ENCODE measurements at places on chromosomes 13 and 19.

DNA sequence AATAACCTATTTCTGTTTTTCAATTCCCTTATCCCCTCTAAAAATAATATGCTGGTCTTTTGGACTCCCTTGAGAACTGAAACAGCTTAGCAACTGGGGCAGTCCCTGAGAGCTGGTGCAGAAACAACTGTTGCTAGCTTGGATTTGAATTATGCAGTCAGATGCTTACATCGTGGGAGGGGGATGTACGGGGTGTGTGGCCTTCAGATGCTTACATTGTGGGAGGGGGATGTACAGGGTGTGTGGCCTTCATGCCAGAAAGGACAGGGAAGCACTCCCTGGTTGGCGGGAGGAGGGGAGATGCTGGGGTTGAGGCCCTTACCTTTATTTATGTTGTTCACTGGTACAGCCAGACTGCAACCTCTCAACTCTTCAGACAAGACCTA is 25.6 kb downstream of the LRCH1 start:
- no peak for DNase-seq

DNA sequence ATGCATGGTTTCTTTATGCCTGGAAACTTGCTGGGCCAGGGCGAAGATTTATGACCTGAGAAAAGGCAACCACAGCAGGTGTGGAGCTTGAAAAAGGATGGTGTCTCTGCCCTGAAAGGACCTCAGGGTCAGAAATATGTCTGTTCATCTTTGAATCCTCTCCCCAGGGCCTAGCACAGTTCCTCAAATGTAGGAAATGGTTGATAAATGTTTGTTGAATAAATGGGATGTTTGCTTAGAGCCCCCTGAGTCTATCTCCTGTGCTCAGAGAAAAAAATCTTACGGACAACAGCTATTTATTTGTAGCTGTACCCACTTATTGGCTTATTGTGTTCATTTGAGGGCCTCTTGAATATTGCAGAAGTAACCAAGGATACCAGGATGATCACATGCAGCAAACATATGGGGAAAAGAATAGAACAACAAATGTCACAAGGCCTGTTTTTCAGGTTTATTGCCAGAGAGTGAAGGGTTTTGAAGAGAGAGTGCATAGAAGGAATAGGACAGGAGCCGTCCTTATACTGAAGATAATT is 114.5 kb downstream of the KLF5 start:
- no peak for DNase-seq

DNA sequence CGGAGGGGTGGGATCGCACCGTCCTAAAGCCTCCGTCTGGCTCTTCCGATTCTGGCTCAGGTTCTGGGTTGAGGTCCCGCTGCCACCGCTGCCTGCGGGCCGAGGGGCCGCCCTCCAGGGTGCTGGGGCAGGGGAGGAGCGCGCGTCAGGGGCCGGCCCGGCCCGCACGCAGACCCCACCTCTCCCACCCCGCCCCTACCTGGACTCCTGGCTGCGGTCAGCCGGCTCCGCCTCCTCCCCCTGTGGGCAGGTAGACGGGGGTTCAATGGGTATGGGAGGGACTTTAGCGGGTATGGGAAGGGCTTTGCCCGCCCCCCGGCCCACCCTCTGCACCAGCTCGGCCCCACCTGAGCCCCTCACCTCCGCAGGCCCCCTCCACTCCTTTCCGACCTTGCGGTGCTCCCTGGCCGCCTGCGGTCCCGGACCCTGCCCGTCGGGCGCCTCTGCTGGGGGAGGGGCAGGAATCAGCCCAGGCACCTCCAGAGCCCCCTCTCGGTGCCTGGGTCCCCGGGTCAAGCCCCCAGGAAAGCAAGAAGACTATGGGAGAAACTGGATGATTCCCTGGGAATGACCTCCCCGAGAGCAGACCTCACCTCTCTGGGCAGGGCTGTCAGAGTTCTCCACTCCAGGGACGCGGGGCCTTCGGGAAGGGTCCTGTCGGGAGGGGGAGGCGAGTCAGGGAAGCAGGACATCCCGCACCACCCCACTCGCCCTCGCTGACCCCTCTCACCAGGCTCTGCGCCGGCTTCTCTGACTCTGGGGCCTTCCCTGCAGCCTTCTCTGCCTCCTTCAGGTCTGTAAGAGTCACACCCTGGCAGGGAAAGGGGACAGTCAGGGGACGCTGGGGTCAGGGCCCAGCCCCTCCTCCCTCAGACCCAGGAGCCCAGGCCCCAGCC is 17.0 kb downstream of the EPS8L1 start:
- no peak for DNase-seq

GRCh38 chr13:20489185-20489820 is 36.4 kb downstream of the CRYL1 start:
- DNase-seq, result no peak

DNA sequence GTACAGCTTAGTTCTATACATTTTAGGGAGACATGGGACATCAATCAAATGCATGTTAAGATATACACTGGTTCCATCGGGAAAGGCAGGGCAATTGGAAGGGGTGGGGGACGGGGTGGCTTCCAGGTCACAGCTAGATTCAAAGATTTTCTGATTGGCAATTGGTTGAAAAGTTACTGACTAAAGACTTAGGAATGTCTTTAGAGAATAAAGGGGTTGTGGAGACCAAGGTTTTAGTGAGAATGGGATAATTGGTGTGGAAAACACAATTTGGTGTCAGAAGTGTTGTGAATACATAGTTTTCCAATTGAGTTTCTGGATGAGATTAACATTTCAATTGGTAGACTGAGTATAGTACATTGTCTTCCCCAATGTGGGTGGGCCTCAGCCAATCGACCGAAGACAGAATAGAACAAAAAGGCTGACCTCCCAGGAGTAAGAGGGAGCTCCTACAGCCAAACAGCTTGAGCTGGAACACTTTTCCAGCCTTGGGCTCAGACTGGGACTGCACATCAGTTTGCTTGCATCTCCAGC is 988 bp upstream of the CCDC169 start:
- DNase-seq, result no peak

DNA sequence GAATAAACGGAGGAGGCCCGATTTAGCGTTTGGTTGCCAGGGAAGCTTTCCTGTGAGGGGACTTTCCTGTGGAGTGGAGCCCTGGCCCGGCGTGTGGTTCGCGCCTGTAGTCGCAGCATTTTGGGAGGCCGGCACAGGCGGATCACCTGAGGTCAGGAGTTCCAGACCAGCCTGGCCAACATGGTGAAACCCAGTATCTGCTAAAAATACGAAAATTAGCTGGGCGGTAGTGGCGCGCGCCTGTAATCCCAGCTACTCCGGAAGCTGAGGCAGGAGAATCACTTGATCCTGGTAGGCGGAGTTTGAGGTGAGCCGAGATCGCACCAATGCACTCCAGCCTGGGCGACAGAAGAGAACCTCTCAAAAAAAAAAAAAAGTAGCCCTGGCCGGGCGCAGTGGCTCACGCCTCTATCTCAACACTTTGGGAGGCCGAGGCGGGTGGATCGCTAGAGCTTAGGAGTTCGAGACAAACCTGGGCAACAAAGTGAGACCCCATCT is 6.9 kb downstream of the KANK3 start:
- no peak for DNase-seq

DNA sequence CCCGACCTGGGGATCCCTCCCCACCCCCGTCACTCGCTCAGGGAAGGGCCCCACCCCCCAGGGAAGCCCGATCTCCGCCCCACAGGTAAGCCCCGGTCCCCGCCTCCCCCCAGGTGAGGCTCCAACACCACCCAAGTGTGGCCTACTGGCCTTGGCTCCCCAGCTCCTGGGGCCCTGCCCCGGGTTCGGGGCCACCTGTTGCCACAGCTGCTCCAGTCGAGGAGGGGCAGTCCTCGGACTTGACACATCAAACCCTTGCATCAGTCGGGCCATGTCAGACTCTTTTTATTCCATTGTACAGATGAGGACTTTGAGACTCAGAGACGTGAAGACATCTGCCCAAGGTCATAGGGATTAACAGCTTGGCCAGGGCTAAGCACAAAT is 512 bp downstream of the CC2D1A start:
- DNase-seq, result no peak

DNA sequence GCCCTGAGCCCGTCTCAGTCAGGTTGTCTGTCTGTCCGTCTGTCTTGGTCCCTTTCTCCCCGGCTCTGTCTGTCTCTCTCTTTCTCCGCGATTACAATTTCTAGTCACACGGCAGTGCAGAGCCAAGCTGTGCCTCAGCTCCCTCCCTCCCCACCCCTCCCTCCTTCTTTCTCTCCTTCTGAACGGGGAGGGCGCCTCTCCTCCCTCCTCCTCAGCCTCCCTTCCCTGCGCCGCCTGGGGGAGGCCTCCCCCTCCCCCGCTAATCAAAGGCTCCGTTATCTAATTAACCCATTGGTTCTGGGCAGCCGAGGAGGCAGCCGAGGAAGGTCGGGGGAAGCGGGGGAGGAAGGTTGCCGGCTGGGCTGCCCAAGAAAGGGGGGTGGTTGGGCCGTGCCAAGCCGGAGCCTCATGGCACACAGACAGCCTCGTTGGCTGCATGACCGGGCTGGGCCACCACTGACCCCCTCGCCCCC is 16.5 kb downstream of the LRRC4B start:
- DNase-seq, result no peak

DNA sequence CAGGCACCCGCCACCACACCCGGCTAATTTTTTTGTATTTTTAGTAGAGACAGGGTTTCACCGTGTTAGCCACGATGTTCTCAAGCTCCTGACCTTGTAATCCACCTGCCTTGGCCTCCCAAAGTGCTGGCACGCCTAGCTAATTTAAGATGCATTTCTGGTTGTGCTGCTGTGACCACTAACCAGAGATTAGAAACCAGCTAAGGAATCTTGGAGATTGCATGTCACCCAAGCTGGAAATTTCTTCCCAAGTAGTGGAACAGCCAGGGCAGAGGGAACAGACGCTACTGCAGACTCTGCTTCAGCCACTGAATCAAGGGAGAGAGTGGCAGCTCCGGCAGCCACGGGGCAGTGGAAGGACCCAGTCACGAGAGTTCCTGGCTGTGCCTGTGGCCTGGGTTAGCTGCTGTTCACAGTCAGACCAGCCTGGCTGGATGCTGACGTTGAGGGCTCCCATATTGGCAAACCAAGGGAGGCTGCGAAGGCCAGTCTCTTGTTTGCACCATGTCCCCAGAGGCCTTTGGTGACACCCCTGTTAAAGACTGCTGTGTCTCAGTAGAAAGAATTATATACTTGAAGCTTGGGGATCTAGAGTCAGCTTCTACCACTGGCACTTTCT is 7.9 kb downstream of the TPM4 start:
- no peak for DNase-seq

- no peak for DNase-seq
Observed at GRCh38 chr19:46372901-46373490, 26.1 kb downstream of the PPP5C start.

GRCh38 chr13:102911336-102911735 is 65.5 kb downstream of the ERCC5 start:
- DNase-seq, result no peak

DNA sequence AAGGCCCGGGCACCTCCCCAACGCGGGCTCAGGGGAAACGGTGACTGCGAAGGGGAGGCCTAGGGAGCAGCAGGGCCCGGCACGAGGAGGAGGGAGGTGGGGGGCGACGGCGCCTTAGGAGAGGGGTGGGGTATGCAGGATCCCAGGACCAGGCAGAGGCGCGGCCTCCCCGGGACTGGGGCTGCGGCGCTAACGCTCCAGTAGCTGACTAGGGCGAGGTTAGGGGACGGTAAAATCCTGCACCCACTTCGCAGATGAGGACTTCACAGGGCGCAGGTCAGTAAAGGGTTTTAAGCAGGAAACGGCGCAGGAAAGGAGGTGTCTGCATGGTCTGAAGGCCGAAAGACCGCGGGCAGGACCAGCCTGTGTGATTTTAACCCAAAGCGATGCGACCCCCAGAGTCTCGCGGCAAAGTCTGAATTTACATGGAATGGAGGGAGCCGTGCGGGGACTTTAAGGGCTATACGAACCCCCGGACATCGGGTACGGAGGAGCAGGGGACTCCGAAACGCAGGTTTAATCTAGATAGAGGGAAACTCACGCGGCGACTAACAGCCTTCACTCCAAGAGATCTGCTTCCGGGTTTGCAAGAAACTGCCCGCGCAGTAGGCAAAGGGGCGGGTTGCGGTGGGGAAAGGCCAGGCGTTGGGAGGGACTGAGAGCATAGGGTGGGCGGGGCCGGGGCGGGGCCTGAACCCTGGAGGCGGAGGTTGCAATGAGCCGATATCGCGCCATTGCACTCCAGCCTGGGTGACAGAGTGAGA is at the start of gene ZNF665:
Gene ZNF665, minus strand, starts transcription at position 588 of the 764 bp plus-strand sequence. CDS start 10,460 bp downstream, outside the sequence.
- no peak for DNase-seq

DNA sequence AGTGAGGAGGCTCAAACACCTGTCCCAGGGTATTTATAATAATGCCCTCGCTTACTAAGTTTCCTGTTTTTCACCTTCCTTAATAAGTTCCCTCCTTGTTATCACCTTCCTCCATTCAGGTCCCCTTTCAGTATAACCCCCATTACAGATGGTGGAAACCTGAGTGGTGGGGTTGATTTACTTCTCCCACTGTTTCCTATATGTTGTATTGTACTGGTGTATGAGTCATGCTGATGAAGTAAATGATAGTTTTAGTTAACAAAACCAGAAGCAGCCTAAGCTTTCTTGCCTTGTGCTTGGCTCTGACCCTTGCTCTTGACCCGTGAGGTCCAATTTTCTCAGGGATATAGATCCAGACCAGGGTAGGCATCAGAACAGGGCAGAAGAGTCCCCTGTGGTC is 22.3 kb upstream of the TNFSF11 start:
- no peak for DNase-seq

GRCh38 chr13:94607939-94608338 is 6.3 kb downstream of the GPR180 start:
- DNase-seq, result no peak

DNA sequence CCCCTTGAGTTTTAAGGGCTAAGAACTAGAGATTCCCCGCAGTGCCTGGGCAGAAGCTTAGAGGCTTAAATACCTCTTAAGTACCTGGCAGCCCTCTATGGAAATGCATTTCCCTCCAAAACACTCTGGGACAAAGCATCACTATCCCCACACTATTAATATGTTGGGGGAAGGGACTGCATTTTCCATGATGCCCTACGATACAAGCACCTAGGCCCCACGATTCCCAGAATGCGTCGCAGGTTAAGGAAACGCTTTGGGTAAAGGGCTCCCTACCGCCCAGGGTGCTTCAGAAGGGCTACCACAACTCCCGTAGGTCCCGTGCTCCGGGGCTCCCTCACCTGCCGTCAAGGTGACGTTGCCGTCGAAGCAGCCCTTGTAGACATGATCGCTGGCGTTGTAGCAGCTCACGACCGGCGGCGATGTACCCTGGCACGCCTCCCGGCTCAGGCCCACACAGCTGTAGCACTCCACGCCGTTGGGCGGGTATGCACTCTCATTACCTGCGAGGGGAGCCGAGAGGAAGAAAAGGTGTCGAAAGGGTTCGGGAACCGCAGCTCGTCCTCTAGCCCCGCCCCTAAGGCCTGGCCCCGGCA is 2.5 kb downstream of the LYPD3 start:
- no peak for DNase-seq

- no peak for DNase-seq
Observed at GRCh38 chr13:100530671-100531213, 57.8 kb downstream of the GGACT start.

DNA sequence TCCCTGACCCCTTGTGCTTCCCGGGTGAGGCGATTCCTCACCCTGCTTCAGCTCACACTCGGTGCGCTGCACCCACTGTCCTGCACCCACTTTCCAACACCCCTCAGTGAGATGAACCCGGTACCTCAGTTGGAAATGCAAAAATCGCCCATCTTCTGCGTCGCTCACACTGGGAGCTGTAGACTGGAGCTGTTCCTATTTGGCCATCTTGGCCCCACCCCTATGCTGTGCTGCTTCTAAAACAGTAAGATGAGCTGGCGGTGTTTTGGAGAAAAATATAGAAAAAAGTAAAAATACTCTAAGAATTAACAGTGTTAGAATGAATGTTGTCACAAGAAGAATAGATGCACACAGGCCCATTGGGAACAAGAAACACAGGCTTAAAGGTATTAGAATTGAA is 92.5 kb downstream of the ITGBL1 start:
- DNase-seq, result no peak
